GM19239 (cell line): ENCODE measurements at places on chromosomes 11 and 22.

DNA sequence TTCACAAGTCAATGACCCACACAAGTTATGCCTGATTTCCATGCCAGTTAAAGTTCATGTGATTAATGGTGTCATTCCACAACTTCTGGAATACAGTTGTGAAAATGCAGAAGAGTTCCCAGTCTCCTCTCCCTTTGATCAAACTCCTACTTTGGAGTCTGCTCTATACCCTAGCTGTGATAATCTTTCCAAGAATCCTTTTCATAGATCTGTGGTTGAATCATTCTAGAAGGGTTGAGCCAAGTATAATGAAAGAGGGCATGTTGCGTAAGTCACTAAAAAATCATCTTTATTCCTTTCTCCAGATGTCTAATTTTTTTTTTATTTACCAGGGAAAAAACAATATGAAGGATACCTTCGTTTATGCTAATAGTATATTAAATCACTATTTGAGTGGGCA lies 89.7 kb upstream of the CARD18 start:
- DNase-seq = no peak

DNA sequence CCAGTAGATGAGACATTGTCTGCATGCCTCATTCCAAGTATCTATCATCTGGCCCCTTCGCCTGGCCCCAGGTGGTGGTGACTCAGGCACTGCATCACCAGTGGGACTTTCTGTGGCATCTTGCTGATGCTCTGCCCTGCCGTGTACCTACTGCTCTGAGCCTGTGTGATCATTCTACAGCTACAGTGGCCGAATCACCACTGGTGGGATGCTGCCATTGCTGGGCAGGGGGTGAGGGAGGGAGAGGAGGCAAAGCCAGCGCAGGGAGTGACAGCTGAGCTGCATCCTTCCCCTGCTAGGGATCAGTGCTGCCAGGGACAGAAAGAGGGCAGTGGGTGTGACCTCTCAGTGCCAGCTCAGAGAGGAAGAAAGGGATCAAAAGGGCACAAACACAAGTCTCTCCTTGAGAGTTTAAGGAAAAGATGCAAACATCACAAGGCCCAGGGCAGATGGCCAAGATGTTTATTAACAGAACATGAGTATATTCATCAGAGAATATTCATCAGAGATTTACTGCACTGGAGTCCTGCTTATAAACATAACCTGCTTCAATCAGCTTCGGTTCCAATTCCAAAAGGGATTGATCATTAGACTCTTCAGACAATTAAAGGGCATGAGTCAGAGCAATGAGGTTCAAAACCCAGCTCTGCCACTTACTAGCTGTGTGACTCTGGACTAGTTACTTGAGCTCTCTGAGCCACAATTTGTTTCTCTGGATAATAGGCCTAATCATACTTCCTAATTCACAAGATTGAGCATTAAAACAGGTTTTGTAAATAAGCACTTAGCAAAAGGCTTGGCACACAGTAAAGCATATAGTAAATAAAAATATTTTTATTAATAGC lies 109.8 kb downstream of the NAT10 start:
- no peak for DNase-seq

GRCh38 chr11:35742707-35743454 lies 80.3 kb downstream of the TRIM44 start:
- DNase-seq = no peak

GRCh38 chr11:14418801-14419417 lies 59.9 kb upstream of the RRAS2 start:
- DNase-seq = no peak

DNA sequence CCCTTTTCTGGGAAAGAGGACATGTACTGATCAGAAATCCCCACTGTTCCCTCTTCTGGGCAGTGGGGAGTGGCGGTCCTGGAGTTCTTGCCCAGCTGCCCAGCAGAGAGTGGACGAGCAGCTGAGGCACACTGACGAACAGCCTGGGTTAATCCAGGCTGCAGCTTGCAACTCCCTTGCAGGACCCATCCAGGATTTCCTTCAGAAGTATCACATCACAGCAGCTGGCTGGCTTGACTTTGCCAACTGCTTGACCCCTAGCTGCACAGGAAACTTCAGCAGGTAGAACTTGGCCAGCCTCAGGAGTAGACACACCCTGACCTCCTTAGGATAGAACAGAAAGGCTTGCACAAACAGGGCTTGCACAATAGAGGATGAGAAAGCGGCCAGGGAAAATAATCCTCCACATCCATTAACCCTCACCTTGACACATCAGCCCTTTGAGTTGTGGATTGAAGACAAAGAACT lies 27.9 kb upstream of the FZD4 start:
- no peak for DNase-seq

DNA sequence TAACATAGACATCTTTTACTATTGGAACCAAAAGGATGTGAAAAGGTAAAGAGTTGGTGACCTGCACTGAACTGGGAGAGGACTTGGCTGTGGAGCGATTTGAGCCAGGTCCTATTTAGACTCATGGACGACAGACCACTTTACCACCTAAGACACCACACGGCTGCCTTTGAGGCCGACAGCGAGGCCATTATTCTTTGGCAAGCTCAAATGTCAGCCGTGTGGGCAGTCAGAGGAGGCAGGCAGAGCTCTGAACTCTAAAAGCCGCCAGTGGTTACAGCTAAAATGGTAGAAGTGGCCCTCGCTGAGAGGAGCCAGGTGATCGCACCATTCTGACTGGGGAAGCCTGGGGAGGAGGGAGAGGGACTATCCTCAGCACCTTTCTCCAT lies 50.5 kb downstream of the SCUBE1 start:
- no peak for DNase-seq
